ENCODE measurements at places on chromosomes 11 and 22.

- peak; percentile 2 for DNase-seq
Observed at GRCh38 chr11:99020352-99021225, at the start of gene CNTN5. Gene CNTN5, plus strand, starts transcription at chr11:99020949.

DNA sequence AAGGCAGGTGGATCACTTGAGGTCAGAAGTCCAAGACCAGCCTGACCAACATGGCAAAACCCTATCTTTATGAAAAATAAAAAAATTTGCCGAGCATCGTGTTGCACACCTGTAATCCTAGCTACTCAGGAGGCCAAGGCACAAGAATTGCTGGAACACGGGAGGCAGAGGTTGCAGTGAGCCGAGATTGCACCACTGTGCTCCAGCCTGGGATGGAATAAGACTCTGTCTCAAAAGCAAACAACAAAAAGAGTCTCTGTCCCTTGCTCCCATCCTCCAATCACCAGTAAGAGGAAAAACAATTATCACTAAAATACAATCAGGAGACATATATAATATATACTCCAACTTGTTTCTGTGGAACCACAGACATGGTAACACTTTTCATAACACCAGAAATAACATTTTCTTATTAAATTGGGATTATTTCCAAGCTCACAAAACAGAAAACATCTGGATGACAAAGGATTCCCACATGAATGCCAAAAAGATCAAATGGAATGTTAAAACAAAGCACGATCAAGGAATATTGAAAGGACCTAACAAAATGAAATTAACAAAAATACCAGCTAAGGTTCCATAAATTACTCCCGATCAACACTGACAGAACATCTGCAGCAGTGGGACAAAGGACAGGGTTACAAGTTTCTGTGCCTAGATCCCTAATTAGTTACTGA, 15.2 kb downstream of the FCHSD2 start:
- DNase-seq: no peak

- DNase-seq: no peak
Observed at GRCh38 chr11:17645190-17645970, 74.0 kb upstream of the MYOD1 start.

- DNase-seq: no peak
Observed at GRCh38 chr11:111359223-111360149, 19.6 kb downstream of the POU2AF1 start.

- DNase-seq: no peak
Observed at GRCh38 chr22:35914665-35915476, 113.8 kb downstream of the RBFOX2 start.

- no peak for DNase-seq
Observed at GRCh38 chr11:313304-313786, 495 bp upstream of the IFITM1 start.

GRCh38 chr11:111977146-111978027, 40.2 kb downstream of the DIXDC1 start:
- no peak for DNase-seq

DNA sequence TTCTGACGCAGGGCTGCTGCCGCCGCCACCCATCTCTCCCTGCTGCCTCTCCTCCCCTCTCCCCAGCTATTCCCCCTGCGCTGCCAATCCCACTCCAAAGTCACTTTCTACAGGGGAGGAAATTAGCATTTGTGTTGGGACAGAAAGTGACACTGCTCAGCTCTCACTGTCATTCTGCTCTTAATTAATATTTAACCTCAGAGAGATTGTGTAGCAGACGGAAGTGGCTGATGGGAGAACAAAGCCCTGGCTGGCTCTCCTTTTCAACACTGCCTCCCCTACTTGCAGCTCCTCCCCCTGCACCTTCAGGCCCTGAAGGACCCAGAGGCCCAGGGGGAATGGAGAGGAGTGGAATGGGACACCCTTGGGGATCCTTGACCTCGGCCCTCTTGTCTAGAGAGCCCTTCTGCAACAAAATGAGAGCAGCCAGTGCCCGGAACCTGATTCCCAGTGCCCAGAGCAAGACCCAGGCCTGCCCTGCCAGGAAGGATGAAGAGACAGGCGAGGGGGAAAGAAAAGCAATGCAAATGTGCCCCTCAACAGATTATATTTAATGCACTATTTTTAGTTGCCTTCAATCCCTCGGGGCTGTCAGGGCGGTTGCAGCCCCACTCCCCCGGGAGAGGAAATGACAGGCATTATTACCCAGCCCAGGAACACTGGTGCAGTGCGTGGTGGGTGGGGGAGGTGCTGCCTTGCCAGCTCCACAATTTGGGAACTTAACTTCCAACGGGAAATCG, 14.6 kb upstream of the NRGN start:
- no peak for DNase-seq

- DNase-seq: no peak
Observed at GRCh38 chr11:8959546-8960166, 4.6 kb downstream of the TMEM9B start.

- DNase-seq: no peak
Observed at GRCh38 chr11:120400564-120401364, 64.6 kb downstream of the ARHGEF12 start.

GRCh38 chr11:19961225-19961624, 199.1 kb downstream of the DBX1 start:
- no peak for DNase-seq

DNA sequence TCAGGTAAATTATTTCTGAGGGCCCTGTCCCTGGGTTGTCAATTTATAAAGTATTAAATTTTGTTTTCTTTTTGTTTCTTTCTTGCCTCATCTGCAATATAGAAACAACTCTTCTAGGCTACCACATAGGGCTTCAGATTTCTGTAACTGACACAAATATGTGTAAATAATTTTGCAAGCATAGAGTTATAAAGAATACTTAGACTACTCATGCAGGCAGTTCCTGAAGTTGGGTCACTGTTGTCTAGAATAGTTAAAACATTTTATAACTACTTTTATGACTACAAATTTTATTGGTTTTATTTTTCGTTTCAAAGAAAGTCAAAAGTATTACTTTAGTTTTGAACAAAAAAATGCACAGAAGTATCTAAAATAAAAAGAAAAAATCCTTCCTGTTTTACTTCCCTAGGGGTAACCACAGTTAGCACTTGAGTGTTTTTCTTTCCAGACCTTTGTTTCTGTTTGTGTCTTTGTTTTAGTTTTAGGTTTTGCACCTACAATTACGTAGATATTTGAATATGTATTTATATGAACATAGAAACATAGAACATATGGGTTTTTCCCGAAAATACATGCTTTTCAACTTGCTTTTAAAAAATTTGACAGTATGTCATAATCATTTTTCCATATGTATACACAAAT, 12.4 kb upstream of the TMEM123 start:
- DNase-seq: no peak

- DNase-seq: no peak
Observed at GRCh38 chr11:18145025-18145424, 12.7 kb downstream of the MRGPRX3 start.

DNA sequence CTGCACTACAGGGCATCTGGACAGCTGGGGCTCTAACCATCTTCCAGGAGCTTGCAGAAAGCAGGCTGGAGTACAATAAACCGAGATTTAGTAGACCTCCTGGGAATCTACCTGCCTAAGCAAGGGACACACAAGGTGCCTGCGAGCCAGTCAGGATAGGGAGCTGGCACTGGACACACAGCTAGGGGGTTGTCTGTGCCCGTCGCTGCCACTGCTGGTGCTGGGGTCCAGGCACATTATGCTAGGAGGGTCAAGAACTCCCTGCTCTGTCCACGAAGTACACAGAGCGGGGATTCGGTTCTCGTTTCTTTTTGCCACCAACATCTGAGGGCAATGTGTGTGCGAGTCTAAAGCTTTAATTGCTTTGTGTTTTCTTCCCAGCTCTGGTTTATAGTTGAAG, 4.2 kb downstream of the RIC8A start:
- no peak for DNase-seq

DNA sequence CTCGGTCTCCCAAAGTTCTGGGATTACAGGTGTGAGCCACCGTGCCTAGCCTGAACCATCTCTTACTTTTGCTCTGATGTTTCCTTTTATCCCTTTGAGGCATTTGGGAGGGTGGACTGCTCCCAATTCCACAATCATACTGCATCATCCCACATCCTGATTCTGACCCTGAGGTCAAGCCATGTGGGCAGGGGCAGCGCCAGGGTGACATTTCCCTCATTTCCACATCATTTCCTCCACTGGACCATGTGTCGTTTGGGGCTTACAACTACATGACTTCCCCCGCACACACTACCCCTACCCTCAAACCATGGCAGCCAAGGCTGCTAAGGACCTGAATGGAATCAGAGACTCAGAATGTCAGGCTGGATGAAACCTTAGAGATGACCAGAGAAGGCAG, 26.4 kb upstream of the ZBTB16 start:
- DNase-seq: no peak

- DNase-seq: no peak
Observed at GRCh38 chr11:81959341-81959740, 774.3 kb downstream of the FAM181B start.

- no peak for DNase-seq
Observed at GRCh38 chr11:70860888-70861287, 391.5 kb downstream of the SHANK2 start.

GRCh38 chr11:123920943-123921342, 18.5 kb upstream of the OR4D5 start:
- DNase-seq: no peak

DNA sequence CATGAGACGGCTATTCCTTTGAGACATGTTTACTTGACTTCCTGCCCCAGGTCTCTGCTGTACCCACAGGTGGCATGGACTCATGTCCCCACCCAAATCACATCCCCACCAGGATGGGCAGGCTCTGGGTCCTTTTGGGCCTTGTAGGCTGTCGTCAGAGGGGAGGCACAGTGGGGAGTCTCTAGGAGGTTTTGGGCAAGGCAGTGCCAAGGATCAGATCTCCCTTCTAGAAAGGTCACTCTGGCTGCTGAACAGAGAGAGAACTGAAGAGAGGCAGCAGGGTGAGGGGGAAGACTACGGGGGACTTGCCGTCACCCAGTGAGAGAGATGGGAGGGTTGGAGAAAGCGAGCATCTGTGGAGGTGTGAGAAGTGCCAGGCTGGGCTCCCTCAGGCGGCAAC, 4.6 kb upstream of the KCNQ1OT1 start:
- no peak for DNase-seq

DNA sequence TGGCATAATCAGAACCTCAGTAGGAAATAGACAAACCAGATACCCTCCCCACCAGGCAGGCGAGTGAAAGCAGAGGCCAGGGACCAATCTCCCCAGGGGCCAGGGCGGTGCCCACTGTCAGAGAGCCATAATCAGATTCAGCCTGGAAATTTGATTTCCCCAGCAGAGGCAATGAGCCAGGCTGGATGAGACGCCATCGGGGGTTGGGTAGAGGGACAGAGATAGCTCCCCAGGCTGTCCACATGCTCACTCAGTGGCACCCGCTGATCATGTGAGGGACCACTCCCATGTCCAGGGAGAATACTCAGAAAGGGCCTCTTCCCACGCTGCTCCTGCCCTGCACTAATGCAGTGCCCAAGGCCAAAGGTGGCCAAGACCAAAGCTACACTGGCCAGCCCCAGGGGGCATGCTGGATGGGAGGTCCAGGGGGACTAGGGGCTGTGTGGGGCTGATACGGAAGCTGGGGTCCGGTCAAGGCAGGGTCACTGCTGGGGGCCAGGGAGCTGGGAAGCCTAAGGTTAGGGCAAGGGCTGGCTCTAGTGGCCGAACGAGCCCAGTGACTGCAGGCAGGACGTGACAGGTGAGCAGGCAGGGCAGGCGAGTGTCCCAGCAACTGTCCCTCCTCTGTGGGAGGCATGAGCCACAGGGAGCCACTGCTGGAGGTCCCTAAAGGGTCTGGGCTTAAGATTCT, 19.8 kb downstream of the ARVCF start:
- no peak for DNase-seq

- DNase-seq: no peak
Observed at GRCh38 chr11:78832226-78832947, 257.7 kb upstream of the NARS2 start.

DNA sequence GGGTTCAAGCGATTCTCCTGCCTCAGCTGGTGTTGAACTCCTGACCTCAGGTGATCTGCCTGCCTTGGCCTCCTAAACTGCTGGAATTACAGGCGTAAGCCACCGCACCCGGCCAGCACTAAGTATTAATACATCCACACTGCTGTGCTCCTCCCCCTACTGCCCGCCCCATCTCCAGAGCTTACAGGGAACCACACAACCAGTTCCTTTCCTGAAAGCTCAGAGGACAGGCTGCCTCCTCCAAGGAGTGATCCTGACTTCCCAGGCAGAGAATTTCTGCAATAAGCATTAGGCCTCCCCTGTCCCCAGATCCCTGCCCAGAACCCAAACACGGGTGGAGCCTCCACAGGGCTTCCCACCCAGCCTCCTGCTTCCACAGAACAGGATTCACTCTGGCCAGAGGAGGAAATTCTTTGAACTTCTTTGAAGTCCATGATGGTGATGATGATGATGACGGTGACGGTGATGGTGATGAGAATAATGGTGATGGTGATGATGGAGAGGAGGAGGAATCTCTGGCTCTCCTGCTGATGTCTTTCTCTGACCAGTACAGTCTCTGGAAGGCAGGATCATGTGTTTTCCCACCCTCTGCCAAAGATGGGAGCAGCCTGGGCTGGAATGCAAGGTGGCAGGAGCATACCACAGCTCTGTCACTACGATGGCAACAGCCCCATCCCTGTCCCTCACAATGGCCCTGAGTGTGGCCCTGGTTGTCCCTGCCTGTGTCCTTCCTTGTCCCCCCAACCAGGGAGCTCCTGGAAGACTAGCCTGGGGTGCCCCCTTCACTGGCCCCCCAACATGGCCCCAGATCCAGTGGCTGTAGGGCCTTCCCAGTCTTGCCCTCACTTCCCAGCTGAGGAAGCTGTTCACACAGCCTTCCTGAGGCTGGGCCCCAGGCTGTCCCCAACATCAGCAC, 33.5 kb upstream of the CSNK1E start:
- DNase-seq: no peak

- no peak for DNase-seq
Observed at GRCh38 chr11:1459764-1460395, 26.7 kb downstream of the MOB2 start.
